ENCODE measurements at places on chromosomes 12 and 14.

GRCh38 chr12:43942379-43942778, 106.5 kb downstream of the TMEM117 start:
- DNase-seq = no peak

DNA sequence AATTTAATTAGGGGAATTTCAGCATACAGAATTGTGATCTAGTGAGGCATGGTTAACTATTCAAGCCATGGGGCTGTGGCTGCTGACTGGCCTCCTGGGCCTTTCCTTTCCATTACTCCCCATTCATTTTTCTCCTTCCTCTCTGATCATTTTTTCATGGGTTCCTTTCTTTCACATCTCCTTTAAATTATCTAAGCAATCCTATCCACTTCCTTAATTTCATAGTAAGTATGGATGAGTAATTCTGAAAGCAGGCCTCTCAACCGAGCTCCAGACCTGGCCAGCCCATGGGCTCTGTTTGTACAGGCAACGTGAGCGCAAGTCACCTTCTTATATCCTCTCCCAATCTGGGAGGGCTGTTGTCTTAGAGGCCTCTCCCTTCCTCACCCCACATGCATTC, 13.4 kb downstream of the CKAP4 start:
- no peak for DNase-seq

DNA sequence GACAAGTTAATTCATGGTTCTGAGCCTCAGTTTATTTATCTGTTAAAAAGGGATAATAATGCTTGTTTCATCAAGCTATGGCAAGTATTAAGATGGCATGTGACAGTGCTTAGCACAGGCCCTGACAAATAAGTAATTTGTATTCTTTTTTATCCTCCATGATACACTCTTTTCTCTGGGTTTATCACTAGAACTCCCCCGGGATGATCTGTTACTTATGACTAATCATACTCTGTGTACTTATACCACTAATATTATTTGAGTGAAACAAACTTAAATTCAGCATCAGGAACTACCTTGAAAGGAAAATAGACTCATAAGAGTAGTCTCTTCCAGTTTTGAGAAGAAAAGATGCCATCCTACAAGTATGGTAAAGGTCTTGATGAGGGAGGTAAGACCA, 283.8 kb downstream of the PAWR start:
- no peak for DNase-seq

DNA sequence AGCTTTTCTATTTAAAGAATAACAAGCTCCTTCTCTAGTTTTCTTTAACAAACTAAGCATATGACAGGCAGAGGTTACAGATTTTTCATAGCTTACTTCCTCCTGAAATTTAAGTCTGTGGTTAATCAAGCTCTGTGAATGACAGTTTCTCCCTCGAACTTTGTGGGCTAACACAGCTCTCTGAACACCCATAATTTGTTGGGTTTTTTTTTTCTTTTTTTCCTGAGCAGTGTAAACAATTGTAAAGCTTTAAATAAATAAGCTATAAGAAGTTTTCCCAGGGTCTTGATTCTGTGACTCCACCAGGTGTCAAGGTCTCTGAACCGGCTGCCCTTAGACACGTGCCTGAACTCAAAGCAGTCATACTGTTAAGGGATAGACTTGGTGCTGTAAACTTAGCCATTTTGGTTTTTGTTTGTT, 128.1 kb upstream of the AMIGO2 start:
- DNase-seq = no peak

- DNase-seq = no peak
Measured at GRCh38 chr12:4440187-4440941, 5.3 kb downstream of the FGF6 start.

DNA sequence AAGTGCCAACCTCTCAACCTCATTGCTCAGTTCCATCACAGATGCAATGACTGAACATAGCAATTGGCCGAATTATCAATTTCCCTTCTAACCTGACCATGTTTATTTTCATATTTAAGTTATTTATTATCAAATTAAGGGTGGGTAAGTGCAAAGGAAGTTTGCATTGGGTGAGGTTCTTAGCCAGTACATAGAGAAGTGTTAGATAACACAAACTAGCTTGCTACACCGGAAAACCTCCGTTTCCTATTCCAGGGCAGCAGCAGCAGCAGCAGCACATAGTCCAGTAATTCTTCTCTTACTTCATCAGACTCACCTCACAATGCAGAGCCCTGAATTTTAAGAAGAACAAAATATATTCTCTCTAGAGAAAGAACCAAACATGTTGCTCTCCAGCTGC, 200.5 kb upstream of the OR4E1 start:
- DNase-seq = no peak

GRCh38 chr12:92049403-92049802, 96.2 kb downstream of the BTG1 start:
- DNase-seq = no peak

DNA sequence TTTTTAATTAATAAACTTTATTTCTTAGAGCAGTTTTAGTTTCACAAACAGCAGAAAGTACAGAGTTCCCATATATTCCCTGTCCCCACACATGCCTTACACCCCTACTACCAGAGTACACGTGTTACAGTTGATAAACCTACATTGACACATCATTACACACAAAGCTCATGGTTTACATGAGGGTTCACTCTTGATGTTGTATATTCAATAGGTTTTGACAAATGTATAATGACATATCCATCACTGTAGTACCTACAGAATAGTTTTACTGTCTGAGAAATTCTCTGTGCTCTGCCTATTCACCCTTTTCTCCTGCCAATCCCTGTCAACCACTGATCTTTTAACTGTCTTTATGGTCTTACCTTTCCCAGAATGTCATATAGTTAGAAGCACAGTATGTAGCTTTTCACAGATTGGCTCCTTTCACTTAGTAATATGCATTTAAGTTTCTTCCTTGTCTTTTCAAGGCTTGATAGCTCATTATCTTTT, 15.1 kb upstream of the CCDC91 start:
- no peak for DNase-seq

- no peak for DNase-seq
Measured at GRCh38 chr14:69370061-69370460, 28.0 kb downstream of the ERH start.

DNA sequence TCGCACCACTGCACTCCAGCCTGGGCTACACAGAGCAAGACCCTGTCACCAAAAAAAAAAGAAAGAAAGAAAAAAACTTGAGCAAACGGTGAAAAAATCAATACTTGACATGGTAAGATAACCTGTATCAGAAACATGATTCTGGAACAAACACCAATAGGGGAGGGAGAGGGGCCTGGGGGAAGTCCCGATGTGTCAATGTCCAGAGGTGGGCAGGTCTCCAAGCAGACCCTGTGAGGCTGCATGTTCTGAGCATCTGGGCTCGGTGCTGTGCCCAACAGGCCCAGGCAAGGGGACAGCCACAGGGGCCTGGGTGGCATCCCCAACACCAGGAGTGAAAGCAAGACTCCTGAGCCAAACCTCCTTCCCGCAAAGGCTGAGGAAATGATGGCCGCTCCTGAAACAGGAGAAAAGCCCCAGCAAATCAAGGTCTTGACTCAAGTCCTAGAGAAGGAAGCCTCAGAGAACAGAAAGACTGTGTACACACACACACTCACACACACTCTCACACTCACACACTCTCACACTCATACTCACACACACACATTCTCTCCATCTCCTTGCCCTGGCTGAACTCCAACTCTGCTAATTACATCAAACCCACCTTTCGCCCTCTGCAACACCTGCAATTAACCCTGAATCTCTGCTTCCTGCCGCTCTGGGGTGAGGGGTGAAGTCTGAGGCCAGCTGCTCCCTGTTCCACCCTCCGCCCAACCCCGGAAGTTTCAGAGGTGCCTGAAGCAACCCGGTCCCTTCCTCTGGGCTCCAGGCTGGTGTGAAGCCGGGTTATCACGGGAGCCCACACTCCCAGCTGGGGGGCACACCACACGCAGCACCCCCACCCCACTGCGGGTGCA, 20.4 kb downstream of the CCDC88C start:
- peak; percentile 59 for DNase-seq

DNA sequence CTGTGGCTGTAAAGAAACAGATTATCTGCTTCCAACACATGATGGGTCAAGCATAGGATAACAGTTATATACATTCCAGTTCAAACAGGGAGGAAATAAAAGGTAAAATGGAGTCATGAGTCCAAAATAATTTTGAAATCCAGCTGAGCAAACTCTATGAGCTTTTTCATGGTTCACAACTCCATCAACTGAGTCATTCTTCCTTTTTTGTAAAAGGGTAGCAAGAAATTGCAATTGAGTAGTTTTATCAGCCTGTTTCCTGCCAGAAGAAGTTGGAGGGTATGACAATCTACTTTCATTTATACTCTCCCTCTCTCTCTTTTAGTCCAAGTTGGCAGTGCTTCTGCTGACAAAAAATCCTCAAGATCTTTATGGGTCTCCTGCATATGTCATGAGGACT, 95.6 kb downstream of the CPNE8 start:
- no peak for DNase-seq

DNA sequence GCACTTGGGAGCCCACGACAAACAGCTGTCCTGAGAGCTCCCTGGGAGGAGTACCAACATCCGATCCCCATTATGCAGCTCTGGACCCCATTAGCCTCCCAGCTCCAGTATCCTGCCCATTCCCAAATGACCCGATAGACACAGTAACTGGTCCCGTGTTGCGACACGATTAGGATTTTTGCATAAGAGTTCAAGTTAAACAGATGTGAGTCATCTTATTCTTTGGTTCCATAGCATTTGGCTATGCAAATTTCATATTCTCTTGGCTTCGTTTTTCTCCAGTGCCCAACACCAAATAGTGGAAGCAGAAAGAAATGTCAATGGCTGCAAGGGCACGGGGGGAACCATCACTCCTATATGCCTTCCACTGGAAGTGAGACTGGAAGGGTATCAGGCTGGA, 43.0 kb upstream of the LRRC10 start:
- DNase-seq = no peak

DNA sequence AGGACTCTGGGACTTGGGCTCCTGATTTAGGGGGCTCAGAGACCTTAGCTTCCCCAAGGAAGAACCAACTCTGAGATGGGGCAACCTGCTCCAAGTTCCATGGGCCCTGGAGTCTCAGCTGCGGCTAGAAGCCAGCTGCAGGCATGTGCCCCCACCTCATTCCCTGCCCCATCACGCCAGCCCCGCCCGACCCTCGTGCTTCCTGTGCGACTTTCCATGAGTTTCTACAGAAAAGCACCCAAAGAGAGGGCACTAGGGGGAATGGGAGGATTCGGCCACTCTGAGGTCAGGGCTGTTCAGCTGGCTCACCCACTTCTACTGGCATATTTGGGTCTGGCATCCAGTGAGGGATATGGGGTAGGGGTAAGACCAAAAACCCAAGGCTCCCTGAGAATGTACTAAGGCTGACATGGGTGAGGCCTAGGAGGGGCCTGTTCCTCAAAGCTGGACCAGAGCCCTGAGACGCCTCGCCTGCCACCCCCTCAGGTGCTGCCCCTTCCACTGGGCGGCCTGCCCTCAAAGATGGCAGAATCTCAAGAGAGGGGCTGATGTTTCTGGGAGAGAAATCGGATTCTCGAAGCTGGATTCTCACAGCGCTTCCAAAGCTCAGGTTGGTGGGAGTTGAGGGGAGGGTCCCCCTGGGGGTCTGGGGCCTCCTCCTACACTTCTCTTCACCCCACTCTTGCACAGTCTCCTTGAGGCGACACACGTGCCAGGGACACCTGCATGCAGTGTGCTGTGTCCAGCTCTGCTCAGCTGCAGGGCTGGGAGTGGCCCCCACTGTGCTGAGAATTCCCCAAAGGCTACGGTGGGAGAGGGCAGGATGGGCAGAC, 22.1 kb downstream of the FAIM2 start:
- no peak for DNase-seq

DNA sequence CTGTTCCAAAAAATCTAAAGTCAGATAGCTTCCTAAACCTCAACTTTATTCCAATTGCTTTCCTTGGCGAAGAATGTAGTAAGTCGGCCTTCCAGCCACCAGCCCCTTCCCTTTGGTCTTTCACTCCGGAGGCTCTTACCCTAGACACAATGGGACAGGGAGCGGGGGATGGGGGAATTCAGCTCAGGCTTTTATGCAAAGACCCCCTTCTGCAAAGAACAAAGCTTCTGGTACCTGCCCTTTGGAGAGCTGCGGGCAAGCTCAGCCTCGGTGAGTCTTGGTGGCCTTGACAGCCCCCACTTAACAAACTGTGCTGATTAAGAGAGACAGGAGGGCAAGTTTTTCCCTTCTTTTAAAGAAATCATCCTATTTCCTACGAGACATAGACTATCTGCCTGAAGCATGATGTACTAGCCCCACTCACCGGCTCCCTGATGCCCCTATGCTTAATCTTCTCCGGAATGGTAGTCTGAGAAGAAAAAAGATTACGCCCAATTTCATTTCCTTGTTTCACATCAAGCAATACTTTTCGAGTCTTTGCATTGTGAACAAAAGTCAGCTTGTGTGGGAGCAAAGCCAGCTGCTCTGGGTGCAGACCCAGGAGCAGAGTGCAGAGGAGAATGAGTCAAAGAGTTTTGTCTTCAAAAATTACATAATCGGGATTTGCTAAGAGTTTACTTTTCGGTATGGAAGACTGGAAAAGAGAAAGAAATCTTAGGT, 1.5 kb upstream of the NANOG start:
- DNase-seq = no peak

GRCh38 chr12:130457215-130457614, 119.5 kb downstream of the PIWIL1 start:
- no peak for DNase-seq

DNA sequence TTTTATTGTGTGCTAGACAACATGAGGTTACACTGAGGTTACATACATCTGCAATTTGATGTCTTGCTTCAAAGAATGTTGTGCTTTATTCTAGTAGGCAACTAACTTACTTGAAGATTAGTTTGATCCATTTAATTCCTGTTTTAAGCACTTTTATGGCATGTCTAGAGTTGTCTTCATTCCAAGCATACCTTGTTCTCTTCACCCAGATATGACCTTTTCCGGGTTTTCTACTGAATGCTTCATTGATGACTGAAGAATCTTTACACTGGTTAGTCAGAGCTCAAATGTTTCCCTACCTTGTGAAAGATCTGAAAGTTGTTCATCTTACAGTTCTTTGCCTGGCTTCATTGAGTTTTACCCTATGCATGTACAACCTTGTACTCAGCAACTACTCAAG, 274.0 kb upstream of the KITLG start:
- DNase-seq = no peak

DNA sequence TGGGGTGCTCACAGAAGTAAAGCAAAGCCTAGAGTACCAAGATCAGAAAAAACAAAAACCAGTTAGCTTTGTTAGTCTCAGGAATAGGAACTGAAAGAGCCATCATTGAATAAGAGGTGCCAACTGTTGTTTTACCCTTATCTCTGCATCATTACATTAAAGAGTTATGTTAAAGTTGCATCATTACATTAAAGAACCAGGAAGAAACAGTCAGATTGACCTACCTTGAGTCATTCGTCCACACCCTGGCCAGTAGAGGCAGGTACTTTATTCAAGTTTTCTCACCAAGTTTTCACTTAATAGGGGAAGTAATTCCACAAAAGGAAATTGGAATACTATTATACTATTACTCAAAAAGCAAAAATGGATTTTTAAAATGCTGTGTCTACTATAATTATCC, 121.7 kb upstream of the CNOT2 start:
- no peak for DNase-seq

- DNase-seq = no peak
Measured at GRCh38 chr12:40820794-40821484, 128.7 kb downstream of the CNTN1 start.

GRCh38 chr14:59918824-59919569, 947 bp upstream of the LRRC9 start:
- no peak for DNase-seq

GRCh38 chr12:122454739-122455138, 32.3 kb upstream of the CLIP1 start:
- DNase-seq = no peak
